RKO (cell line): ENCODE measurements at places on chromosomes 1 and 21.

DNA sequence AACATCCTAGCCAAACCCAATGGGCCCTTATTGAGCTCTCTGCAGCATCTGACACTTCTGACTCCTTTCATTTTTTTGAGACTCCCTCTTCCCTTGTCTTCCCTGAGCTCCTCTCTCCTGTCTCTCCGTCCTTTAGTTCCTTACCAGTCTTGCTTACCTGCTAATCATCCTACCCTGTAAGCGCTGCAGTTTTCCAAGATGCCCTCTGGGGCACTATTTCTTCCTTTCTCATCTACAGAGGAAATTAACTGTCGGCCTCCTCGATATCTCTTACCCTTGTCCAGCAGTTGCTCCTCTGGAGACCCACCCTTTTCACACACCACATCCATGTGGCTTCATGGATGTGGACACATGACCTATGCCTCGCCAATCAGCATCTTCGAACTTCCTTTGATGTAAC lies 6.8 kb downstream of the GPR161 start:
- no peak for DNase-seq

DNA sequence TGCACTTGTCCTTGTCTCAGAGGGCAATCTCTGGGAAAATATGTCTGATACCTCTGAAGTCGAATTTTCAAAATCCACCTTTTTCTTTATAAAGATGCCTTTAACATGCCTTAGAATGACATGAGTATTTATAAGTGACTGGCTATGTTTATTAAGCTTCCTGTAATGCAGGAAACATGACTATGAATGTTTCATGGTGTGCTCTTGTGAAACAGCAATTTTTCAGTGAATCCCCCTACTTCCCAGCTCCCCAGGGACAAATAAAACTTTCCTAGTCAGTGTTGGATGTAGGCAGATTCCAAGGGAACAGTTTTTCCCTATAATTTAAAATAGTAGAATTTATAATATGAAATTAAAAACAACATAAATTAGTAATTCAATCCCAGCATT lies 437.0 kb downstream of the LMO4 start:
- DNase-seq = no peak

GRCh38 chr1:51048021-51048420 lies 54.0 kb upstream of the C1orf185 start:
- DNase-seq = no peak

GRCh38 chr1:109466452-109467300 lies at the start of gene SYPL2:
SYPL2 (plus strand) TSS chr1:109466546; CDS start chr1:109466844, 298 bp downstream.
- DNase-seq = no peak

DNA sequence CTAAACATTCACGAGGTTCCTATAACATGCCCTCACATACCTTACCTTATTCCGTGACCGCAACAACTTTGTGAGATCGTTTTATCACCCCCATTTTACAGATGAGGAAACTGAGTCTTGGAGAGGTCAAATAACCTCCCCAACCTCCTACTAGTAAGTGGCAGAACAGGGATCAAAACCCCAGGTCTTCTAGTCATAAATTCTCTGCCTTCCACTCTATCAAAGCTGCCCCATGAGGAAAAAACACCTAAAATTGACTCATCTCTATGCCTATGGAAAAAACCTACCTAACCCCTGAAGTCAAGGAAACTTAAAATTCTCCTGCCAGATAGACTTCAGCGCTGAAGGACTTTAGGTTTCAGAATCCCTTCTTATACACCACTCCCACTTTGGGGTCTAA lies 69.5 kb upstream of the ERRFI1 start:
- DNase-seq = no peak

DNA sequence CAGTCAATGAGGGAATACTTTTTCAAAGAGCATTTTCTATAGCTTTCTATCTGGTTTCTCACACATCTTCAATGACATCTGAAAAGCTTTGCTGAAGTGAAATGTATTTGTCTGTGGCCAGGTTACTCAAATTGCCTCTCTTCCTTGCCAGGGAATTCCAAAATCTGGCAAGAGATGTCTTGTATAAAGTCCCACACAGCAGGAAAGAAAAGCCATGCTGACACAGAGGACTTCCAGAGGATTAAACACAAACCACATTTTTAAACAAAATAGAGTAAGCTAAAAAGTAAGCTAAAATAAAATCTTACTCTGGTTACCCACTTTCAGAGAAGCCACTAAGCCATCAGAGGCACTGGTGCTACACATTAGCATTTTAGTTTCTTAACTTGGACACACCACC lies 93.1 kb upstream of the BCAR3 start:
- DNase-seq = no peak

DNA sequence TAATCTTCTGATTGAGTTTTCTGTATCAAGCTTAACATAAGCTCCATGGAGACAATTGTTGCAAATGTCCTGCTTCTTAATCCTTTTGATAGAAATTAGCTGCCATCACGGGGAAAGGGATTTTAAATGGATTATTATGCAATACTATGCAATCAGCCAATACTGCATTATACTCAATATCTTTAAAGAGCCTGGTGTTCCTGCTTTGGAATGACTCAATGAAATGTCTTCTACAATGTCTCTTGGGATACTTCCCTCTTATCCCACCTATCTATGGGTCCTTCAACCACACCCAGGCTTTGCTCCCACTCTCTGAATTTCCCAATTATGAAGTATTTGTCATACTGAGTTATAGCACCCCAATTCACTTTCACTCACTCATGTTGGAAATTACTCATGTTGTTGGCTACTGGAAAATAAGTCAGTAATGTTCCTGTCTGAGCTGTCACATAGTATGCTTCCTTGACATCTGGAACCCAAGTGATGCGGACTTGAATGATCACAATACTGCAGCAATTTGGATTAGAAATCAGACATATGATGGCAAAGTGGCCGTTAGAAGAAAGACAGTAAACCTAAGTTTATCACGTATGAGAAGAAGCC lies 85.0 kb downstream of the TPR start:
- peak; percentile 28 for DNase-seq

GRCh38 chr1:38352869-38353268 lies 306.3 kb upstream of the POU3F1 start:
- no peak for DNase-seq

- DNase-seq = peak; percentile 20
Measured at GRCh38 chr1:169271098-169271497, 96.5 kb downstream of the NME7 start.

- no peak for DNase-seq
Measured at GRCh38 chr1:106276871-106277270, 779.6 kb upstream of the PRMT6 start.

GRCh38 chr1:183385340-183386144 lies 32.6 kb downstream of the NMNAT2 start:
- peak; percentile 11 for DNase-seq

GRCh38 chr1:248404024-248404423 lies 1.2 kb downstream of the OR2T1 start:
- peak; percentile 18 for DNase-seq

DNA sequence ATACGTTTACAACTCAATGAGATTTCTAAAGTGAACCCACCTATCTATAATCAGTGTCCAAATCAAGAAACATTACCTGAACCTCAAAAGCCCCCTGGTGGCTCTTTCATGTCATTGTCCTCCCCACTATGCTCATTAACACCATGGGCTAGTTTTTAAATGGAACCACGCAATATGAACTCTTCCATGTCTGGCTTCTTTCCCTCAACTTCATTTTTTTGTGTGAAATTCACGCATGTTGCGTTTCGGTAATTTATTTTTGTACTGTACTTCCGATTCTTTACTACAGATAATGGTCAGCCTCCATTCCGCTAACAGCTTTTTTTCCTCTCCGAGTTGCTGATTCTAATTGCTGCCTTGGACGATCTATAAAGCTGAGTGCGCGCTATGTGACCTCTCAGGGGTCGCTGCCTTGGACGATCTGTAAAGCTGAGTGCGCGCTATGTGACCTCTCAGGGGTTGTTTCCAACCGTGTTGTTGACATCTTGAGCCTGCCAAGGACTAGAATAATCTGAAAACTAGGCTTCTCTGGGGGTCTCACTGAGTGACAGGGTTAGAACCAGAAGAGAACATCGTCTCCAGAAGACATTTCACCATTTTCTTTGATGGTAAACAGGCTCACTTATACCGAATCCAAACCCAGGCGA lies 1.1 kb upstream of the CACYBP start:
- peak; percentile 81 for DNase-seq

DNA sequence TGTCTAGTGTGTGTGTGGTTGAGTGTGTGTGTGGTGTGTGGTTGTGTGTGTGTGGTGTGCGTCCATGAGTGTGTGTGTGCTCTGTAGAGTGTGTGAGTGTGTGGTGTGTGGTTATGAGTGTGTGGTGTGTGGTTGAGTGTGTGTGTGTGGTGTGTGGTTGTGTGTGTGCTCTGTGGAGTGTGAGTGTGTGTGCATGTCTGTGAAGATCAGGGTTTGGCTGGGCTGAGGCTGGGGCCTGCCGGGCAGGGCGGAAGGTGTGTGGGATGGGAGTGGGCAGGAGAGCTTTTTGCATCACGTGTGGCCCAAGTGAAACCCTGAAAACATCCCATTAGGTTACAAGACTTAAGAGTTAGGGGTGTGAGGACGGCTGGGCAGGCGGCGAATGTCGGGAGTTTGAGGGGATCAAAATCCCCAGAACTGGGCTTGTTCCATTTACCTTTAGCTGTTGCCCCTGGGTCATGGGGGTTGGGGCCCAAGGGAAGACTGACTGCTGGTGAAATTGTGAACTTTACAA lies 2.9 kb upstream of the FCMR start:
- no peak for DNase-seq

DNA sequence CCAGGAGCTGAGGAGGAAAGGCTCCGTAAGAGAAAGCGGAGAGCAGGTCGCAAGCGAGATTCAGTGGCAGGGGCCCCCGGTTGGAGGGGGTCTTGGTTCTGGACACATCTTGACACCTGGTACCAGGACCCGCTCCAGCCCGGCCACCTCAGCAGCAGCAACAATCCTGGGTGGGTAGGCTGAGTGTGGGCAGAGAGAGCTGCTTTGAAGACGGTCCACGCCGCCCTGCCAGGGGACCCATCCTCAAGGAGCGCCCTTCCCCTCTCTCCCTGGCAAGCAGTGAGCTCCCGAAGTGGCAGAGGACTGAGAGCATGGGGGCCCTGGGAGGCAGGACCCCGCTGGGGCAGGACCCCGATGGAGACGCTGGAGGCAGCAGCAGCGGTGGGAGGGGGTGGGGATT lies 35.6 kb upstream of the LAPTM5 start:
- DNase-seq = no peak

DNA sequence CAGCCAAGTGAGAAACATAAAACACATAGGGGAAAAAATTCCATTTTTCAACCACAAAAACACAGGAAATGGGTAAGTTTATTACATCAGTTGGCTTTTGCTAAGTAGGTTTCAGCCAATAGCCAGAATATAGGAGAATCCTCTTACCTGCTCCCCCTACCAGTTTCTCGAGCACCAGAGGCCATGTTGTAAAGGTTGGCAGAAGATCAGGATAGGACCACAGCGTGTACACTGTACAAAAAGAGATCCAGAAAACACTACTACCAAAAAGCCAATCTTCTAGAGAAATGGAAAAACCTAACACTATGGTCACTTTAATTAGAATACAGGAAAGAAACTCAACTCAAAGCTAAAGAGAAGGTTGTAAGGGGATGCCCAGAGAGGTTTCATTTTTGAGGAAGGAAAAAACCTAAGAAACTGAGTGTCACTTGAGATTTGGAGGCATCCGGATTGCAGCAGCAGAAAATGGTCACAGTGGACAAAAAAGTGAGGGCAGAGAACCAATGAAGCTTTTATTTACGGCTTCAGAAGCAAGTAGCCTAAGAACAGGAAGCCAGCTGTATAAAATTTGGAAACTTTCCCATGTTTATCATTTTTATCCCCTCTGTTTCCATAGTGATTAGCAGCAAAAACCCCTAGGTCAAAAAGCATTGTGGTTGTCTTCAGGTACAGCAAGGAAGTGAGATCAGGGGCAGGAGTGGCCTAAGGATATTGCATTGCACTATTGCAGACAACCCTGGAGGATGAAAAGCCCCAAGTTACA lies 2.9 kb downstream of the EIF2D start:
- no peak for DNase-seq

DNA sequence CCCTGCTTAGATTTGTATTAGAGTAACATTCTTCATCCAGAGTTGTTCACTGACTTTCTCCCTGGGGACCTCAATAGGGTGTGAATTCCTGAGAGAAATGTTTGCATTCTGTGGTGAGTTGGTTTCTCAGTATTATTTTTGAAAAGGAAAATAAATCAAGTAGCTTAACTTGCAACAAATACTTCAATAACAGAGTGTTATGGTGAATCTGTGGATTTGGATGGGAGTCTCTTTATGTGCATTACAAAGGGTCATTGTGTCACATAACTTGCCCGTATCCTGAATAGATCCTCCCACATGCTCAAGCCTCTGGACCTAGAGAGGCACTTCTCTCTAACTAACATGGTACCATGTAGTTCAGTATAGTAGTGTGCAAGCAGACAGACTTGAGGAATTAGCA lies 68.4 kb upstream of the IPO9 start:
- DNase-seq = no peak

DNA sequence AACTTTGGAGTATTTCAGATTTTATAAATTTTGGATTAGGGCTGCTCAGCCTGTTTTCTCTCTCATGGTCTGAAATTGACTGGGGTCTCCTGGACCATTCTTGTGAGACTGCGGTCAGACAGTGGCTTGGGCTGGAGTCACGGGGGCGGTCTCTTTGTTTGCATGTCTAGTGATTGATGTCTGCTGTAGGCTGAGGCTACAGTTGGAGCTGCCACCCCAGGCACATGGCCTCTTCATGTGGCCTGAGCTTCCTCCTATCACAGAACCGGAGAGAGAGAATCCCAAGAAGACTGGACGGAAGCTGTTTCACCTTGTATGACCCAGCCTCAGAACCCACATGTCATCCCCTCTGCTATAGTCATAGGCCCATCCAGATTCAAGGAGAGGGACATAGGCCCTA lies 96.1 kb downstream of the NID1 start:
- DNase-seq = no peak

- peak; percentile 92 for DNase-seq
Measured at GRCh38 chr1:235018161-235018560, 110.5 kb downstream of the TOMM20 start.

GRCh38 chr1:209646558-209646957 lies 5.7 kb downstream of the LAMB3 start:
- DNase-seq = peak; percentile 80

- no peak for DNase-seq
Measured at GRCh38 chr1:16064536-16065268, 8.7 kb downstream of the FAM131C start.

DNA sequence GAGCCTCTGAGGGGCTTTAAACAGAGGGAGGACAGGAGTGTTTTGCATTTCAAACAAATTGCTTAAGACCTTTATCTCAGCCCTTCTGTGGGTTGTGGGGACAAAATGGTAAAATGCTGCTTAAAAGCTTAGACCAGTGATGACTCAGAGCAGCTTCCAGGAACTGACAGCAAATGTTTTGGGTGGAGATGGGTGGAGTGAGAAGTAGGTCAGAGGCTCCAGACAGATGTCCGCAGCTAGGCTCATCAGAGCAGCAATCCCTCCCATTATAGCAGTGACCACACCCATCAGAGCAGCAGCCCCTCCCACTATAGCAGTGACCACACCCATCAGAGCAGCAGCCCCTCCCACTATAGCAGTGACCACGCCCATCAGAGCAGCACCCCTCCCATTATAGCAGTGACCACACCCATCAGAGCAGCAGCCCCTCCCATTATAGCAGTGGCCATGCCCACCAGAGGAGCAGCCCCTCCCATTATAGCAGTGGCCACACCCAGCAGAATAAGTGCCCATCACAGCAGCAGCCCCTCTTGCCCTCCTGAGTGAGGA lies 532.2 kb downstream of the MATN1 start:
- peak; percentile 32 for DNase-seq
